ENCODE measurements at places on chromosomes 3 and 15. TPM values are rescaled to one million over a fixed set of nuclear protein-coding genes. Genes with fewer than 3 reads are reported as not detected.
A peak's percentile ranks its signal among the peaks of the same experiment; 100 is the strongest.

The SRGAP3 gene
- 12.9 TPM for total RNA-seq

The MYH15 gene
- 0.95 TPM for total RNA-seq

The DOCK3 gene
- 15.2 TPM for total RNA-seq

The IL5RA gene
- total RNA-seq, result not detected

GRCh38 chr15:98567951-98568350 is 80.4 kb upstream of the IGF1R start:
- no peaks in the 10 kb centered on the region for H3K4me1 ChIP-seq
- H3K27me3 ChIP-seq, result peaks cover 31% of the 10 kb centered on the region
- H3K27ac ChIP-seq, result no peak overlapping the region
- peak; percentile 21 for DNase-seq

DNA sequence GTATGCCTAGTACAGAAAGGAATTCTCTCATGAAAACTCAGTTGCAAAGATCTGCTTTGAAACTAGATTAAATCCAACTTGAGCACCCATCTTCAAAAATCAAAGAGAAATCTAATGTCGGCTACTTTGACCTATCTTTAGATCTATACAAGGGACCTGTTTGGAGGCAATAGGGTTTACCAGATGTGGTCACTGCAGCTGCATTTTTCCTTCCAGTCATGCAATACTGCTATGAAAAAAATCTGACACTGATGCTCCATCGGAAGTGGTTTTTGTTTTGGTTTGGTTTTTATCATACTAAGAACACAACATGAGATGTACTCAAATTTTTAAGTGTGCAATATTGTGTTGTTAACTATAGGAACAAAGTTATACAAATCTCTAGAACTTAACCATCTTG is 169.5 kb downstream of the BCHE start:
- no peak overlapping the region for H3K27ac ChIP-seq
- H3K4me3 ChIP-seq, result no peak overlapping the region
- DNase-seq, result no peak

DNA sequence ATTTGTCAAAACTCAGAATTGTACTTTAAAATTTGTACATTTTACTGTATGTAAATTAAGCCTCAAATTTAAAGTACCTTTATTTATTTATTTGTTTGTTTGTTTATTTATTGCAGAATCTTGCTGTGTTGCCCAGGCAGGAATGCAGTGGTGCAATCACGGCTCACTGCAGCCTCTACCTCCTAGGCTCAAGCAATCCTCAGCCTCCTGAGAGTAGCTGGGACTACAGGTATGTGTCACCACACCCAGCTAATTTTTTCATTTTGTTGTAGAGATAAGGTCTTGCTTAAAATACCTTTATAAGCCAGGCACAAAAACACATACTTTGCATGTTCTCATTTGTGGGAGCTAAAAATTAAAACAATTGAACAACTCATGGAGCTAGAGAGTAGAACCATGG is 37.4 kb downstream of the CHST14 start:
- no peaks in the 10 kb centered on the region for H3K36me3 ChIP-seq
- DNase-seq, result no peak
- no peaks in the 10 kb centered on the region for H3K27me3 ChIP-seq
- peaks cover 7% of the 10 kb centered on the region for H3K4me1 ChIP-seq
- H3K27ac ChIP-seq, result no peak overlapping the region
- no peak overlapping the region for H3K4me3 ChIP-seq

DNA sequence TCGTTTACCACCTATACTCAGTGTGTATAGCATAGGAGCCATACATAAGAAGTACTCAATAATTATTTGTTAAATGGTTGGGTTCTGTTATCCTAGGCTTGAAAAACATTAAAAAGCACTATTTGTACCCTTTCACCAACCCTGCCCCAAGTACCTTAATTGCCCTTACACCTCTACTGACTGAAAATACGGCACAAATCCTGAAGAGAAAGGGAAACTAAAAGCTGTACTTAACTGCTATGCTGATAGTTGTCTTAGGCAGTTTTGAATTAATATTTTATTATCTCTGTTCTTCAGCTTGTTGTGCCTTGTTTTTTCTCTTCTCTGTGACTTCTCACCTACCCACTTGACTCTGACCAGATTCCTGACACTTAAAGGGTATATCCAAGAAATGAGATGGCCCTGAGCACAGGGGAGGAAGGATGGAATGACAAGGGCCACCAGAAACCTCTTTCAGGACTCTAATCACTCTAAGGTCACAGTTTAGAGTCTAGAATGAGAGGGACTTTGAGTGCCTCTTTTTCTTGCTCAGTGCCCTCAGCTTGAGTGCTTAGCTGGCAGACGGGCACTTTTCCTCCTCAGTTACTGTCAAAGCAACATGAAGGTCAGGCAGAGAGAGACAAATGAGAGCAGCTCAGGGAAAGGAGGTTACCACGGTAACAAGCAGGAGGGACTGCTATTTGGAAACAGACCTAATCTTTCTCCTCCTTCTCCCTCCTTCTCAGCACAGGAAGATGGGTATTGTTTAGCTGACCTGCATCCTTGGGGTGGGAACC is 136.5 kb downstream of the ZNF609 start:
- no peaks in the 10 kb centered on the region for H3K36me3 ChIP-seq
- H3K27me3 ChIP-seq, result no peaks in the 10 kb centered on the region
- H3K4me3 ChIP-seq, result no peak overlapping the region
- no peaks in the 10 kb centered on the region for H3K4me1 ChIP-seq
- H3K27ac ChIP-seq, result no peak overlapping the region
- no peak for DNase-seq

DNA sequence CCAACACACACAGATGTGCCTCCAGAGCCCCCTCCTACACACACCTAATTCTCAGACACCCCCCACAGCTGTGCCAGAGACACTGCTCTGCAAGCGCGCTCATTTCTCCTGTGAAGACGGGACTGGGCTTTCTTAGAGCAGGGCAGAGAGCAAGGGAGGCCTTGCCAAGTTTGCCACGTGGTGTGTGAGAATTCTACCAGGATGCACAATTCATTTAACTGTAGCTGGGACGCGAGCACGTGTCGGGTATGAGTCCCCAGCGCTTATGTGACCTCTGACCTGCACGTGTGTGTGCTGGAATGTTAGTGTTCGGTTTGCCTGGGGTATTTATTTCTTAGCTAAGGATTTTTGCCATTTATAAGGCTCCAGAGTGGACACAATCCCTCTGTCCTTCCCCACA is 37.0 kb downstream of the FEM1B start:
- no peak for DNase-seq
- H3K27me3 ChIP-seq, result no peaks in the 10 kb centered on the region
- no peak overlapping the region for H3K27ac ChIP-seq
- no peaks in the 10 kb centered on the region for H3K4me1 ChIP-seq
- H3K4me3 ChIP-seq, result no peak overlapping the region

DNA sequence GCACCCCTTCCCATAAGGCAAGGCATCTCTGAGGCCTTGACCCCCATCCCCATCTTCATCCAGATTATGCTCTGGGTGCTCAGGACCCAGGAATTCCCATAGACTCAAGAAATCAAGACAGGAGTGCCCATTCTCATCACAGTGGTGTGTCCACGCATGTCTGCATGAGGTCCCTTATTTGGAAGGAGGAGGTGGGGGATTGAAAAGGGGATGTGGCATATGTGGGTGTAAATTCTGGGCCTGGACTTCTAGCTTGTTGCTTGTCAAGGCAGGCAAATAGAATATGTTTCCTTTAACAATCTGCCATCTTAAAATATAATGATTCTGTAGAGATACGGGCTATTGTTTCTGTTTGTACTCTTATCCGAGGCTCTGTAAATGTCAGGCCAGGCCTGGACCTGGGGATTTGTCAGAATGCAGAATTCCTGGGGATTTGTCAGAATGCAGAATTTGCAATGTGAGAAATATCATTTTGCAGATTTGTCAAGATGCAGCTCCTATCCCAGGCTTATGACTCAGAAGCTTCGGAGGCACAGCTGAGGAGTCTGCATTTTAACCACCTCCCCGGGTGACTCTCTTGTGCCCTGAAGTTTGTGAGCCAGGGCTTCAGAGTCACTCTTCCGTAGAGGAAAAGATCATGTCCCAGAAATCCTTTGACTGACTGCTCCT is 157.8 kb downstream of the SV2B start:
- H3K4me3 ChIP-seq, result no peak overlapping the region
- H3K36me3 ChIP-seq, result no peaks in the 10 kb centered on the region
- H3K27ac ChIP-seq, result no peak overlapping the region
- H3K4me1 ChIP-seq, result no peaks in the 10 kb centered on the region
- DNase-seq, result no peak
- peaks cover 65% of the 10 kb centered on the region for H3K27me3 ChIP-seq

DNA sequence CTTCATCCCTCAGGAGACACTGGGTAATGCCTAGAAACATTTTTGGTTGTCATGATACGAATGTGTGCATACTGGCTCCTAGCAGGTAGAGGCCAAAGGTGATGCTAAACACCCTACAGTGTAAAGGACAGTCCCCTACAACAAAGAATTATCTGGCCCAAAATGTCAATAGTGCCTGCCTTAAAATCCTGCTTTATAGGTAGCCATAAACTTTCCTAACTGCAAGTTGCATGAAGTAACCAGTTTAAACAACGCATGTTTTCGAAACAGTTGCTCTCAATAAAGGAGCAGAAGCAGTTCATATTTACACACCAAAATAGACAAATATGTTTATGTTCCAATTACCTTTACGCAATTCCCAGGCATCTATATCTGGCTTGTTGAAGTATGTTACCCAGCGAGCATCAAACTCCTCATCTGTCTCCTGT is 9.1 kb downstream of the COX5A start:
- H3K27ac ChIP-seq, result no peak overlapping the region
- DNase-seq, result no peak
- no peaks in the 10 kb centered on the region for H3K27me3 ChIP-seq

GRCh38 chr3:16203671-16204629 is 29.5 kb downstream of the GALNT15 start:
- no peaks in the 10 kb centered on the region for H3K36me3 ChIP-seq
- no peaks in the 10 kb centered on the region for H3K27me3 ChIP-seq
- H3K4me1 ChIP-seq, result no peaks in the 10 kb centered on the region
- no peak overlapping the region for H3K4me3 ChIP-seq

DNA sequence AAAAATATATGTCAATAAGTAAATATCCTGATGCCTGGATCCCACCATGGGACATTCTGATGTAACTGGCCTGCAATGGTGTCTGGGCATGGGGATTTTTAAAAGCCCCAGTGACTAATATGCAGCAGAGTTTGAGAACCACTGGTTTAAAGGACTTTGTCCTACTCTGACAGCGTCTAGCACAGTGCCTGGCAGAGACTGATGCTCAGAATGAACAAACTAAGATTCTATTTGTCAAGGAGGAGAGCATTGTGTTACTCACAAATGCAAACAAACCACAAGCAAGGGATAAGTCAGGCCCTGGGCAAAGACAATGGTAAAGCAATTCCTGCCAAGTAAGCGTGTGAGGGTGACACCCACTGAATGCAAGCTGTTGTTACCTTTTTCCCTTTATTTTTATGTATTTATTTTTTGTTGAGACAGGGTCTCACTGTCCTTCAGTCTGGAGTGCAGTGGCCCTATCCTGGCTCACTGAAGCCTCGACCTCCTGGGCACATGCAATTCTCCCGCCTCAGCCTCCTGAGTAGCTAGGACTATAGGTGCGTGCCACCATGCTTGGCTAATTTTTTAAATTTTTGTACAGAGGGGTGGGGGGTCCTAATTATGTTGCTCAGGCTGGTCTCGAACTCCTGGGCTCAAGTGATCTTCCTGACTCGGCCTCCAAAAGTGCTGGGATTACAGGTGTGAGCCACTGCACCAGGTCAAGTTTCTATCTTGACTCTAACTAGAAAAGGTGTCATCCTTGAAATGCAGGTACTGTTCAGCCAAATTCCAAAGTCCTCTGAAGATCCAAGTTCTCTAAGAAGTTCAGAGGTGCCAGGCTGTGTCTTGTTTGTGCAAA is 909 bp upstream of the GPD1L start:
- no peak overlapping the region for H3K4me3 ChIP-seq
- no peaks in the 10 kb centered on the region for H3K27me3 ChIP-seq
- DNase-seq, result no peak
- H3K36me3 ChIP-seq, result no peaks in the 10 kb centered on the region
- H3K27ac ChIP-seq, result peak overlapping the region; percentile 88

GRCh38 chr3:94256888-94257813 is 194.3 kb downstream of the NSUN3 start:
- no peak overlapping the region for H3K27ac ChIP-seq
- no peaks in the 10 kb centered on the region for H3K4me1 ChIP-seq
- no peak for DNase-seq
- H3K36me3 ChIP-seq, result no peaks in the 10 kb centered on the region
- no peaks in the 10 kb centered on the region for H3K27me3 ChIP-seq

DNA sequence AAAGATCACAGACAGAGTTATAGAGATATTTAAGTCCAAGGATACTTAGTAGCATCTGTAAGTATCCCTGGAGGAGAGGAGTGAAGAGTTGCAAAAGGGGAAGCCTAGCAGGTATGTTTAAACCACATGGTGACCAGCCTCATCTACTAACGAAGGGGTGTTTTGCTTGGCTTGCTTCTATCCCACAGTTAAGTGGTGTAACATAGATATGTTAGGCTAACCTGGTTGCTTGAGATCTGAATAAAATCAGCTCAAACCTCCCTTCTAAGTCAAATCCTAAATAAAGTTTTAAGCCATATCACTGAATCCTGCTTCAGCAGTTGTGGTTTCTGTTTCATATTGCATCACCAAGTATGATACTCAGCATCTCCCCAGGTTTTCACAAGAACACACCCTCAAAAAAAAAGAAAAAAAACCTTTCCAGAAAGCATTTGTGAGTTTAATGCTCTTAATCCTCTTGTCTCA is 880.2 kb downstream of the ROBO1 start:
- H3K4me1 ChIP-seq, result no peaks in the 10 kb centered on the region
- no peak overlapping the region for H3K27ac ChIP-seq
- H3K4me3 ChIP-seq, result no peak overlapping the region
- no peaks in the 10 kb centered on the region for H3K36me3 ChIP-seq
- DNase-seq, result no peak

DNA sequence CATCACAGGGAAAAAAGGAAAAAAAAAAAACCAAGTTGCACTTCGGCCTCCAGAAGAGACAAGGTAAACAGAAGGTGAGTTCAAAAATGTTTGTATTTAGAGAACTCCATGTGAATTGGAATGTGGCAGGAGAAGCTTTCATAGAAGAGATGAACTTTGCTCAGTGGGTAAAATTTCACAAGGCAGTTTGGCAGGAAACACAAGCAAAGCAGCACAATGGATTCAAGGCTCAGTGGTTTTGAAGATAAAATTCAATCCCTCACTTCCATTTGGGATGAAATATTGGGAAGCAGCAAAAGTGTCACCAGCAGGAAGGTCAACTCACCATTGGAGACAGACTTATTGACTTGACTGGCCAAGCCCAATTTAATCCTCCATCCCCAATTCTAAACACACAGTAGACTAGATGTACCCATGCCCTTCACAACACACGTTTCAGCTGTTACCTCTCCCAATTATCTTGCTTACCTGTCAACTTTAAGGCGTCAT is 256.7 kb upstream of the ICE2 start:
- DNase-seq, result no peak
- no peaks in the 10 kb centered on the region for H3K36me3 ChIP-seq
- H3K4me1 ChIP-seq, result no peaks in the 10 kb centered on the region

DNA sequence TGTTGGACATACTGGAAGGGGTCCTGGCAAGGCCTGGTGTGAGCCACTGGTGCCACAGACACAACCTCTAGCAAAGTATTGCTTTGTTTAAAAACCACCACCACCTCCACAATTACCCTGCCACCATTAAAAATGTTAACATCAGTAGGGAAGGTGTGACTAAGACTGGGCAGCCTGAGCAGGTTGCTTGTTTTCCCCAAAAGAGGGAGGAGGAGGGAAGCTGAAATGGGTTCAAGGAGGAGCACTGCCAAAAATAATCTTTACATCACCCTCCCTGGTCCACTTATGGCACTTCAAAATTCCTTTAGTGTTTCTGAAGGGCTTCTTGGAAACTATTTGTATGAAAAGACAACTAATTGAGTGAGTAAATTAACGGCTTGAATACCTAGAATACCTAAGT is 99.8 kb upstream of the FGF7 start:
- no peaks in the 10 kb centered on the region for H3K27me3 ChIP-seq
- no peak for DNase-seq
- H3K4me1 ChIP-seq, result no peaks in the 10 kb centered on the region
- no peaks in the 10 kb centered on the region for H3K36me3 ChIP-seq
- H3K4me3 ChIP-seq, result no peak overlapping the region

Measured in PC-9 (cell line).